ENCODE measurements at places on chromosomes 1 and 21.
A peak's percentile ranks its signal among the peaks of the same experiment; 100 is the strongest.

GRCh38 chr1:44484155-44484688 is 79.2 kb downstream of the RNF220 start:
- no peak for DNase-seq

GRCh38 chr1:179889589-179889988 is 7.5 kb downstream of the TOR1AIP1 start:
- DNase-seq, result no peak

DNA sequence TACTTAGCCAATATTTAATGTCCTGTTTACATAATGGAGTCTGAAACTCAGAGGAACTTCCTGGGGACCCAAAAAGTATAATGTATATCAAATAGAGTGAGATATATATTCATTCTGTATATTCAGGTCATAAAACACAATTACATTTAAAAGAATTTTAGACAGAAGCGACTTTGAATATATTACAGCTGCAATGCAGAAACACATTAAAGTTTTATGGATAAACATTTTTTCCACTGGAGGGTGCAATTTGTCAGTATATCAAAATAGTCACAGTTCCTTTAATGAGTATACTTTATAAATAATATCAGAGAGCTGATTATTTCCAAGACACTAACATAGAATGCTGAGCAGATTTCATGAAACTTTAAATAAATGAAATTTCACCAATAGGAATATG is 43.9 kb upstream of the CRB1 start:
- no peak for DNase-seq

GRCh38 chr1:204961765-204962419 is 81.1 kb upstream of the CNTN2 start:
- DNase-seq, result no peak

DNA sequence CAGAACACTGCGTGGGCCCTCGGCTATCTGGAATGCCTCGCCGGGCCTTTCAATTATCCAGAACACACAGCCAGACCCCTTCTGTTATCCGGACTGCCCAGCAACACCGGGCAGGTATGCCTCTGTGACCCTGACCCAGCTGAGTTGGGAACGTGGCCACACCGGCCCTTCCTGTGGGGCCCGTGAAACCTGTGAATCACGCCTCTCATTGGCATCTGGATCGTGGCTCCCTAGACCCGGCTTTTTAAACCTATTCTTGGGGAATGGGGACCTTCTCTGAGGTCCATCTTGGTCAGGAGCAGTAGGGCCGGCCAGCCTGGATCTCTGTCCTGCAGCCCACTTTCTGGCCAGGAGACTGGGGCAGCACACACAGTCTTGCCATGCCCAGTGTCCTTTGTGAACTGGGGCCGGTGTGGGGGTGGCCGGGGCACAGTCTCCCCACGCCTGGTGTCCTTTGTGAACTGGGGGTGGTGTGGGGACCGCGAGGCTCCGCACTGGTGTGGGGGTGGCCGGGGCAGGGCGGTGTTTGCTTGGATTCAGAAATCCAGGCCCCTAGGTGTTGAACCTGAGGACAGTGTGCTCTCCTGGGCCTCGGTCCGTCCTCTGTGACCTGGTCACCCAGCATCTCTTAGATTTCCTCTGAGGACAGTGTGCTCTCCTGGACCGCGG is 11.1 kb downstream of the COL18A1 start:
- no peak for DNase-seq

DNA sequence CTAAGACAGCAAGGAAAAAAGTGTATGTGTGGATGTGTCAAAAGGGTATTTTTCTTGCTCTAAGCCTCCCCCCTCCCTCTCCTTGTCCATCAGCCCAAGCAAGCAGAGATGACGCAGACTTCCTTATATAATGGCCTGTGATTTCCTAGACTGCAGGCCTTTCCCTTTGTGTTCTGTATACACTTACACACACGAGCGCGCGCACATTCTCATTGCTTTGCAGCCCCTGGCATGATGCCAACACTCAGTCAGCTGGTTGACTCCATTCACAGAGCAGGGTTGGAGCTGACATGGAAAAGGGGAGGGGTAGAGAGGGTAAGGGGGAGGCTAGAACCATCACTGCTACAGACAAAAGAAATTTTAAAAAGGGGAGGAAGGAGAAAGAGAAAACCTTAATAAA is 41.8 kb downstream of the GATAD2B start:
- DNase-seq, result no peak

DNA sequence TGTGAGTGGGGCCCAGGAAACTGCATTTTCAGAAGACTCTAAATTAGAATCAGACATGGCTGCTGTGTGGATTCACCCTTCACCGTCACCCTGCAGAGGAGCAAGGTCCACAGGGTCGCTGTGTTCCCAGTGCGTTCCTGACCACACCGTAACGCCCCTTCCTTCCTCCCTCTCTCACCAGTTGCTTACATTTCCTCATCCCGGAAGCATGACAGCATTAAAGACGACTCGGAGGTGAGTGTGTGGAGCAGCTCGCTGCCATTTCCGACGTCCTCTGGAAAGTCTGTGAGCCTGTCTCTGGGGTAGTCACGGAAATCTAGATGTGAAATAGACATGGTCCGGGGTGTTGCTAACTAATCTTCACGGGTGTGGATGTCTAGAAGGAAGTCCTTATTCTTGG is 45.9 kb downstream of the FAAP20 start:
- DNase-seq, result peak; percentile 18

GRCh38 chr21:45103971-45104520 is 29.7 kb downstream of the ADARB1 start:
- DNase-seq, result no peak

DNA sequence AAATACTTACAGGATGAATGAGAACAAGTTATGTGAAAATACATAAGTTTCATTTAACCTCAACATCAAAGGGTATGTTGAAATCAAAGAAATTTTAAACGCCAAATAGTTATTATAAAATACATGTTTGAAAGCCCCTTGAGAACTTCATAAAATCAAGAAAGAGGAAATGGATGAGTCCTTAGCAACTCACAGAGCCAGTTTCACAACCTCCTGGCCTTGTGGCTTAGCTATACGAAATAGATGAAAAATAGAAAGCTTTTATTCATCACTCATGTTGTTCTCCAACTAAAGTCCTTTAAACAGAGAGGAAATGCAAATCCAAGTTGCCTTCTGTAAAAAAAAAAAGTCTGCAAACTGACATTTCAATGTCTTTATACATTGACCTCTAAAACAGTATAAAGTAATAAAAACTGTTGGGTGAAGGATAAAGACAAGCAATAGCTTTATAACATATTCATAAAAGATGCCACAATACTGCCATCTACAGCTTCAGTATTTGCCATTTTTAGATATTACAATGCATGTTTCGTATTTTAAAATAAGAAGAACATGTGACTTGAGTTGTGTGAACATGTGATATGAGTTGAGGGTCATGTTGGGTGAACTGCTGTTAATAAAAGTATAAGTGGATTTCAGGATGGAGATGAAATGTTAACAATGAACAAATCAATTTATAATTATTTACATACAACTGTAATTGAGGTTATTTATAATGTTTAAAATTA is 847.8 kb downstream of the MRPL39 start:
- DNase-seq, result no peak

DNA sequence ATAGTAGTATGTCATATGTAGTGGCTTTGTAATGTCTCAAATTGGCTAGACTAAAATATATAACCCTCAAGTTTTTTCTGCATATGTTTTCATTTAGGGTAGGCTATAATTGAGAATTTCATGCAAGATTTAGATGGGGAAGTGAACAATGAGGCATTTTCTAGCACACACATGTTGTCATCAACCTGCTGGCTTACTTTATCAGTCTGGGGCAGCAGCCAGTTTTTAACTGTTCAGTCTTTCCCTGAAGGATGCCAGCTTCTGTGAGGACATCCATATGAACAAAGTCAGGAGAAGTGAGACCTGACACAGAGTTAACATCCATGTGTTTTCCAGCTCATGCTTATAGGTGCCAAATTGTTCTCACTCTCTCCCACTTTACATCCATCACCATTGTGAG is 74.7 kb upstream of the OLFM3 start:
- no peak for DNase-seq

DNA sequence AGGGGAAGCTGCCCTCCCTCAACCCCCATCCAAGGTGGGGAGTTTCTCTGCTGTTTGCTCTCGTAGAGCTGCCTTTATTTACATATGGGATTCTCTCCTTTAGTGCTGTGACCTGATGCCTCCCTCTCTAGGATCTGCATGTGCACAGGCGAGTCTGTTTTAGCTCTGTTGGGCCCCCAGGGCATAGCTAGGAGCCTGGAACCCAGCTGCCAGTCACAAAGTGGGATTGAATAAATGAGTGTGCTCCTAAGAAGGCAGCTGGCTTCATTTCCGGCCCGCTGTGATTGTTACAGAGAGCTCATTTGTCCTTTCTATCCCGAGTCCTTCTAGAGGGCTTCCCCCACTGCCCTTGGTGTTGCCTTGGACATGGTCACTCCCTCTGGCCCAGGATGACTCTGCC is 176.6 kb downstream of the GRIK3 start:
- DNase-seq, result no peak

- DNase-seq, result no peak
Observed at GRCh38 chr21:37915497-37915911, 753 bp downstream of the KCNJ6 start.

DNA sequence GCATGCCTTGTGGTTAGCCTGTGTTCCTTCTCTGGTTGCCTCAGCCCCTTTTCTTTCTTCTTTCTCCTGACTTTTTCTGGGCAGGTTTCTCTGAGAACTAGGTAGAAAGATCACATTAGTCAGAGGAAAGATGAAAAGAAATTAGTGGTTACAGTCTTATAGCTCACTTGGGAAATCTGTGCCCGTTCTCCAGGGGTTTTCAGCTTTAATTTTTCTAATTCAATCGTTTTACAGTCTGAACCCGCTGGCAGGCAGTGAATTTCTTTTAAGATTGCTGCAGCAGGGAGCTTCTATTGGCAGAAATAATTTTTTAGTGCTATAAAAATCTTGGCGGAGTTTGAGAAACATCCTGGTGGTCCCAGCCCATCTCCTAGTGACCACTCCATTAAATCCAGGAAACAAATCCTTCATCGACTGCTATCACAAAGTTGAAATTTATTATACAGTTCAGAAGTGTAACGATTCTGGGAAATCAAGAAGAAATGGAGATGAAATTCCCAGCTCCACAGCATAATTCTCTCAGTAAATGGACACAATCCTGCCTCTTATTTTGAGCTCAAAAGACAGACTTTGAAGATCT is 113.1 kb downstream of the PCP4 start:
- DNase-seq, result no peak

DNA sequence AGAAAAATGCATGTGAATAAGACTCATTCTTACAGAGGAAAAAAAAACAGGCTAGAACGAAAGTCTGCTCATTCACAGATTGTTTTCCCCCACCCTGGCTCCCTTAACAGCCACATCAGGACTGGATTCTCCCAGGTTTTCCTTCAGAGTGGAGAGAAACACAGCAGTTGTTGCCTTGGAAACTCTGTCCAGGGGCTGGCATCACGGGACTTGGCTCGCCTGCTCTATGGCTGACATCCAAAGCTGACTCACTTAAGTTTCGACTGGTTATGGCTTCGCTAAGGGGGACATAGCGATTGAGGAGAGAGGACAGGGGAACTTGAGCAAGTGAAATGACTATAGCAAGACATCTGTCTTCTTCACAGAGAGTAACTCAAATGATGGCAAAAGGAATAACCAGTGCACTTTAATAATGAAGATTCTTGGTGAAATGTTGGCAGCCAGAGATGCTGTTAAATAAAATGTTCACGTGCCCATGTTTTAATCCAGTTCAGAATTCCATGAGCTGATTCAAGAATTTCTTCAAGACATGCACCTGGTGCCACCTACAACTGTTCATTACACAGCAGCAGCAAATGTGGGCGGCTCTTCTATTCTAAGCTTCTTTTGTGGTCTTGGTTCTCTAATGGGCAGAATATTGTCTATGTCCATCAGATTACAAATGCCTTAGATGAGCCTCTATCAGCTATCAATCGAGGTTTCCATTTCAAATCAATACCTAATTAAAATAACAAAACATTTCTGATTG is 21.8 kb downstream of the MIS18A start:
- no peak for DNase-seq

GRCh38 chr1:39491146-39491921 is at the start of gene BMP8A:
Gene BMP8A (plus strand): TSS chr1:39491636. CDS start chr1:39491992, 356 bp downstream.
- peak; percentile 51 for DNase-seq

DNA sequence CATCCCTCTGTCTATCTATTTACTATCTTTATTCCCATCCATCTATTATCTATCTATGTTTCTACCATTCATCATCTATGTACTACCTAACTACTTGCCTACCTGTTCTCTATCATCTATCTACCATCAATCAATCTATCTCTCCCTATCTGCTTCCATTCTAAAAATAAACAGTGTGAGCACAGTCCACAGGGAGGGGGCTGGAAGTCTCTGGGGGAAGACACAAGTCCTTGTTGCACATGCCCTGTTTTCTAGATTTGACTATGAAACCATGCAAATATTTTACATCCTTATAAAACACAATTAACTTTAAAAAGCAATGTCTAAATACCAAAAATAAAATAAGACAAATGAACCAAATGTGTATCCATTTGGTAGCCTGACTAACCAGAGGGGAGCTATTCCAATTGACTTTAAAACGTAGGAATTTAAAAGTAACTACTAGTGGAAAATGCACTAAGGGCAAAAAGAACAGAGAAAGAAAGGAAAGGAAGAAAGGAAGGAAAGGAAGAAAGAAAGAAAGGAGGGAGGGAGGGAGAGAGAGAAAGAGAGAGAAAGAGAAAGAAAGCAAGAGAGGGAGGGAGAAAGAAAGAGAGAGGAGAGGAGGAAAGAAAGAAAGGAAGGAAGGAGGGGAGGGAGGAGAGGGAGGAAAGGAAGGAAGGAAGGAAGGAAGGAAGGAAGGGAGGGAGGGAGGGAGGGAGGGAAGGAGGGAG is 13.6 kb upstream of the RIPK4 start:
- no peak for DNase-seq

GRCh38 chr21:44792702-44793591 is 8.7 kb downstream of the UBE2G2 start:
- peak; percentile 29 for DNase-seq

DNA sequence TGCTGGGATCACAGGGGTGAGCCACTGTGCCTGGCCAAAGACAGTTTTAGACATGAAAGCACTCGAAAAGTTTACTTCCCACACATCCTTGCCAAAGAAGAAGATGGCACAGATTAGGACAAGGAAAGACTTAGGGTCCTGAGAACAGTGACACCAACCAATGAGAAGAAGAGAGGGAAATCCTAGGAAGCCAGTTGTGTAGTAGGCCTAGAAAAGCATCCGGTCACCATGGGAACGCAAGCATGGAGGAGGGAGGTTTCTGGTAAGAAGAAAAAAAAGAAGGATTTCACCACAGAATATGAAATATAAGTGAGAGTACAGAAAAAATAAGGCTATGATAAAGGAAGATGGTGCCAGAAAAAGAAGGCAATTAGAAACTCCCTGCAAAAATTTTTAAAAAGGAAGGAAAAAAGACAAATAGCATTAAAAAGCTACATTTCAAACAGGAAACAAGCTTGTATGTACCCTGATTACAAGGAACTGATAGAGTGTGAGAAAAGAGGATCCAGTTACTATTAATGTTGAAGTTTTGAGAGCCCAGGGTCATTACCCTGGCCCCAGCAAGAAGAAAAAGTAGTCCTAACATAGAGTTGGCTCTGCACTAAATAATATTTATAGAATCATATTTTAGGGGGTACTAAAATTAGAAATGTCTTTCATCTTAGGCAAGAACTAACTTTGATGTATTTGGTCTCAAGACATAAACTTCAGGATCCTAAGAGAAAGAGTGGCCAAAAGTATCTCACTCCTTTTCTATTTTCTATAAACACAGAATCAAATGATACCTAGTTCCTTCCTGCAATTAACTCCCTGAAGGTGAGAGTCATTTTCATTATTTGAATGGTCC is 16.1 kb downstream of the DIPK1A start:
- DNase-seq, result no peak

GRCh38 chr1:211476200-211476849 is 15.6 kb downstream of the RD3 start:
- DNase-seq, result peak; percentile 68
